ENCODE measurements at places on chromosomes 12 and 14.
A peak's percentile ranks its signal among the peaks of the same experiment; 100 is the strongest.

DNA sequence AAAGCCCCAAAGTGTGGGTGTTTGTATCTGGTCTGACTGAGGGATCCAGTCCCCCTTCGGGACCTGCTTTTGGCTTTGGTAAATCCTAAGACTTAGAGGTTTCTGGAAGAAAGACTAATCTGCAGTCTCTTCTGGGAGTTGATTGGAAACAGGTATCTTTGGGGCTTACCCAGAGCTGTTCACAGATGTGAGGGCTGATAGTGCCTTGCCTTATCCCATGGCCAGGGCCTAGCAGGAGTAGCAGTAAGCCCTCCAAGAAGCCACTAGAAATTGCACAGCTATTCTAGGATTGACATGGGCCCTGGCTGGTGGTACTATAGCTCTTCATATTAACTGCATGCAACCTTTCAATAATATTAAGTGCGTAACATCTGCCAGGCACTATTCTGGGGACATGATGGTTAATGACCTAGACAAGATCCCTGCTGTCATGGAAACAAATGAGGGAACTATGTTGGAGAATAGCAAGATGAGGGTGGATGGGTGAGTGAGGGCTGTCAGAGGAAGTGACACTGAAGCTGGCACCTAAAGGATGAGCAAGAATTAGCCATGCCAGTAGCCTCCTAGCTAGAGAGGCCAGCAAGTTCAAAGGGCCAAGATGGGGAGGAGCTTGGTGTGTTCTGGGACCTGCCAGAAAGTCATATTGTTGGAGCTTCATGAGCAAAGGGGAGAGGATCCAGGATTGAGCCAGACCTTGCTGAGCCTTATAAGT is 71.7 kb downstream of the CRADD start:
- no peak for DNase-seq

DNA sequence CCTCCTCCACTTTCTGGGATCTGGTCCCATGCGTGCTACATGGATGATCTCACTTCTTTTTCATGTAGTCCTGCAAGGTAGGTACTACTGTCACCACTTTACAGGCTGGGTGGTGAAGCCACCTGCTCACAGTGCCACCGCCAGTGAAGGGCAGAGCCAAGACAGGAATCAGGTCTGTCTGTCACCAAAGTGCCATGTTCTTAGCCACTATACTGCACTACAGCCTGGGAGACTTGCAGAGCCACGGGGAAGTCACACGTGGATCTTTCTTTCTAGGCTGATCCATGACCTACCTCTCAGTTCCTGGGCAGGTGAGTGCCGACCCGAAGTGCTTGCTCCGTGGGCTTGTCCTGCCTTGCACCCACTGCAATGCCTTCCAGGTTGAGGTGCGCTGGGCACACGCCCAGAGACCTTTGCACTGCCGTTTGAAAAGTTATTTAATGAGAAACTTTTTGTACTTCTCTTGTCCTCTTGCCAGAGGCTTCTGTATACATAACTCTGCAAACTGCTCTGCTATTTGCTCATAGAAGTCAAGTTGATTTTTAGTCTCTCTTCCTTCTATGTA is 19.7 kb upstream of the CLMN start:
- DNase-seq, result no peak

DNA sequence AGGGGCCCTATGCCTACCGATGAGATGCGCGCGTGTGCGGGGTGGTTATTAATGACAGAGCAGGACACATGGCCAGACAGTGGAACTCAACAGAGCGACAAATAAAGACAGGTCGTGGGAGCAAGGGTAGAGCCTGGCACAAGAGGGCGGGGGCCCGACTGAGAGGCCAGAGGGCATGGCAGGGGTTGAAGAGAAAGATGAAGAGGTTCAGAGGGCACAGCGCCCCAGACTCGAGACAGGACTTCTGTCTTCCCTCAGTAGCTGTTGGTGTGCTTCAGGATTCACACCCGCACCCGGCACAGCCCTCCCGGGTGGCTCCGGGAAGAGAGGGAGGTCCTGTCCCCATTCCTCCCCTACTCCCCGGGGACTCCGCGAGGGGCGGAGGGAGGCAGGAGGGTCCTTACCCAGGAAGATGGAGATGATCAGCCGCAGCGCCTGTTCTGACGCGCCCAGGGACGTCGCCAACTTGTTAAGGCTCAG is 366 bp downstream of the LPCAT3 start:
- peak; percentile 5 for DNase-seq

DNA sequence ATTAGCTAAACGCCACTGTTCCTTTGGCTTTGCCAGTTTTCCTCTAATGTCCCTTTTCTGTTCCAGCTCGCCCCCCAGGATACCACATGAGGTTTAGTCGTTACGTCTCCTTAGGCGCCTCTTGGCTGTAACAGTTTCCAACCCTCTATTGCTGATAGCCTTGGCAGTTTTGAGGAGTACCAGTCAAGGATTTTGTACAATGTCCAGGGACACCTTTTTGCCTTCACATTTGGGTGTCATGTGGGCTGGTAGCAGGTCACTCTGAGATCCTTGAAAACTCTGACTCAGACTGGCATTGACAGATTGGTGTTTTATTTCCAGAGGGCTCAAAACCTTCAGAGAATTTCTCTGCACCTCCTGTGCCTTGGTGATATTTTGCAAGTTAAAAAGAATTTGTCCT is 14.1 kb downstream of the SH2B3 start:
- DNase-seq, result no peak

Data from dermis microvascular lymphatic vessel endothelial cell (primary cell).